ENCODE measurements at places on chromosomes 12 and 14.

- DNase-seq, result no peak
Measured at GRCh38 chr12:58105225-58106119, 164.1 kb downstream of the ATP23 start.

GRCh38 chr12:101945369-101946232 lies 68.2 kb downstream of the DRAM1 start:
- DNase-seq, result no peak

- no peak for DNase-seq
Measured at GRCh38 chr12:97306147-97306546, 156.5 kb upstream of the RMST start.

GRCh38 chr14:32197919-32198318 lies 3.9 kb upstream of the RNU6-7 start:
- no peak for DNase-seq

DNA sequence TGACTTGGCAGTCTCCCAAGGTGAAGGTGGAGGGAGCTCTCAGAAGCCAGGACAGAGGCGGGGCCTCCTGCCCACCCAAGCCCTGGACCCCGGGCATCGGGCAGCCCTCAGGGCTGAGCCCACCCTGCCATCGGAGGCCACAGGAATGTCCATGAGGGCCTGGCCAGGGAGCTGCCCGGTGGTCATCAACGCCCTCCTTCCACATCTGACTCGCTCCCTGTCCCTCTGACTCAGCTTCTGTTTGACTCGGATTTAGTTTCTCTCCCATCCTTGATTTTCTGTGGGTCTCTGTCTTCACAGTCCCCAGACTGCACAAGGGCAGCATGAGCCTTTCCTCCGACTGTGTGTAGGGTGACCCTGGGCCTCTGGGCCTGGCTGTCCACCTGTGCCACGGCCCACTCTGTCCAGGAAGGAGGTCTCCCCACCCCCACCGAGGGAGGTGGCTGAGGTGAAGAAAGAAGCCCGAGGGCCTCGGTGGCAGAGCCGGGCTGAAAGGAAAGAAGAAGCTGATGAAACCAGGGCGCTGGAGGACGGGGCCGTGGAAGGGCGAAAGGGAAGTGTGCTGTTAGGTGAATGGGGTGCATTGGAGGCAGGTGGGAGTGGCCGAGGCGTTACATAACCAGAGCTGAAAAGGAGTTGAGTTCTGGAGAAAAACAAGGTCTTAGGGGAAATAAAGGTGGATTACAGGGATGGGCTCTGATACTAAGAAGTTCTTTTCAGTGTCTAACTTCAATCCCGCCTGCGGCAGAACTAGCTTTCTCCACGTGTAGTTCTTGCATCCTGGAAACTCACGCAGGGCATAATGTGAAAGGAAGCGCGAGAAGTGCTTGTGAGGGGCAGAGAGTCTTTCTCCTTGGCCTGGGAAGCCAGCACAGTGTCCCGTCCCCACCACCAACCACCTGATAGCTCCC lies 16.7 kb upstream of the TMEM106C start:
- DNase-seq, result no peak

DNA sequence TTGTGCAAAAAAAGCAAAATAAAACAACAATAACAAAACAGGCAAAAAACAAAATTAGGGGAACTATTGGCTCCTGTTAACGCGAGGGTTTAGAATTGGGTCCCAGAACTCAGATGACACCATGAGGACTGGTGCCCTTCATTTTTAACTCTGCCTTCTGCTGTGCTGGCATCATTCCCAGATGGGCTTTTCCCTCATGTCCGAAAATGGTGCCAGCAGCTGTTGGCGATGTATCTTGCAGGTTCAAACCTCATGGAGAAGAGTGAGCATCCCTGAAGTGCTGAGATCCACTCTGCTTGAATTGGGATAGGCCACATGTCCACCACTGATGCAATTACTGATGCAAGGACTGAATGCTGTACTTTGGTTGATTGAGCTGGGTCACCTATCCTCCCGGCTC lies 61.1 kb downstream of the MYRFL start:
- no peak for DNase-seq

DNA sequence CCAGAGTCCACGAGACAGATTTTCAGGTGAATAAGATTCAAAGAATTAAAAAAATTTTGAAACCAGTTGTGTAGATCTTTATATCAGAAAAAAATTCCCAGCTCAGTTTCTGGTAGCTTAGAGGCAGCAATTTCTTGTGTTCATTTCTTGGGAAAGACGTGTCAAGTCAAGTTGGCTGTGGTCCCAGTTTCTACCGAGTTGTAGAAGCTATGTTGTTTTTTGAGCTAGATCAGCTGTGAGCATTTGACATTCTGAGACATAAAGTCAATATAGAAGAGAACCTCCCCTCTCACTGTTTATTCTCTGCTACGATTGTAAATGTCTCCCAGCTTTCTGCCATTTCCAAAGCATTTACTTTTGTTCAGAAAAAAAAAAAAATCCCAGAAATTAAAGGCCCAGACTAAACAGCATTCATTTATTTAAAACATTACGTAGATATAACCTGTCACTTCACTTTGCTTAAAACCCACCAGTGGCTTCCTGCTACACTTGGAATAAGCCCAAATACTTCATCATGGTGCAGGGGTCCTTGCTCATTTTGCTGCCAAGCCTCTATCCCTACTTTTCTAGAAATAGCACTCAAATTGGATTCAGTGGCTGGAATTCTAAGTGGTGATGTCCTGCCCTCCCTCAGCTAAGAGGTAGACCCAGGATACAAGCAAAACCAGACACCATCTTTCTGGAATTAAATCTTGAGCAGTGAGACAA lies 20.6 kb upstream of the PYGL start:
- no peak for DNase-seq

DNA sequence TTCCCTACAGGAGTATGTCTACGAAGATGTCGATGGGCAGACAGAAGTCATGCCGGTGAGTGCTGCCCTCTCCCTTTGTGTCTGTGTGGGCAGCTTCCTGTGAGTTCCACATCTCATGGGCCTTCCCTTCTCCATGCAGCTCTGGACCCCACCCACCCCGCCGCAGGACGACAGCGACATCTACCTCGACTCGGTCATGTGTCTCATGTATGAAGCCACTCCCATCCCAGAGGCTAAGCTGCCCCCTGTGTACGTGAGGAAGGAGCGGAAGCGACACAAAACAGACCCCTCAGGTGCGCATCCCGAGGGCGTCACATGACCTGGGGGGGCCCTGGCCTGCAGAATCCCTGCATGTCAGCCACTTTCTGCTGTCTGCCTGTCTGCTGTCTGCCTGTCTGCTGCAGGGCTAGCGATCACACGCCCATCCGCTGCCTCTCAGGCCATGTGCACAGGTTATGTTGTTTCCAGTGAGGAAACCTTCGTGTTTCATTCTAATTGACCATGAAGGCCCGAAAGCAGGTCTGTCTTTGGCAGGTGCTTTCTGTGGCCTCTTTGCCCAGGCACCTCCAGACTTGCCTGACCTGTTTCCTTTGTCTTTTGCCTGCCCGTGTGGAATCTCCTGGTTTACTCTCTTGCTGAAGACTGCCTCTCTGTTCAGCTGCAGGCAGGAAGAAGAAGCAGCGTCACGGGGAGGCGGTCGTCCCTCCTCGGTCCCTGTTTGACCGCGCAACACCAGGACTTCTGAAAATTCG lies 95.1 kb downstream of the EP400 start:
- DNase-seq, result no peak

DNA sequence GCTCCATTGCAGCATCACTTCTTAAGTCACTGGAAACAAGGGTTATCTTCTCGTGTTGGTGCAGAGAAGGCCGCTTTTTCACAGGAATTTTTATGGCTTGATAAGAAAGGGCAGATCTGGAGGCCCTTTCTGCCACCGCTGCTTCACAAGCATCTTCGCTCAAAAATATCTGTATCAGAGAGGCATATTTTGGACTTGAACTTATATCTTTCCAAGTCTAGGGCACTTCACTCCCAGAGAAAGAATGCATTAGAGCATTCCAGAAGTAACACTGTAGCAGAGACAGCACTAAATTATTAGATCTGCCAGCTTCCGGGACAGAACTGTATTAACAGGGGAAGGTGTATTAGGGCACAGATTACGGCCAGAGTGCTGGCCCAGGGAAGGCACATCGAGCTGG lies 151.7 kb upstream of the AMIGO2 start:
- DNase-seq, result no peak

DNA sequence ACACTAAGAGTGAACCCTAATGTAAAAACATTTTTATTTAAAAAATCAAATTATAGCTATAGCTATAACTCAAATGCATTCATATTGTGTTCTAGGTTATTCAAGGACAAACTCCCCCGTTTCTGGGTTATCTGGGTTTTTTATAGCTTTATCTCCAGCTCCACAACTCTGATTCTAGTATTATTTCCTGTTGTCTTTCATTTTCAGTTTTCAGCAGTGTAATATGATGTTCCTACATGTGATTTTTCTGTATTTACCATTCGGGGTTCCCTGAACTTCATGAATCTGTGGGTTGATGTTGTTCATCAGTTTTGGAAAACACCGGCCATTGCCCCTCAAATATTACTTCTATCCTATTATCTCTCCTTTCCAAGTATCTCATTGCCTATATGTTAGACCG lies 221.9 kb upstream of the FOXN3 start:
- no peak for DNase-seq

GRCh38 chr14:29282169-29282568 lies 515.6 kb downstream of the FOXG1 start:
- no peak for DNase-seq

DNA sequence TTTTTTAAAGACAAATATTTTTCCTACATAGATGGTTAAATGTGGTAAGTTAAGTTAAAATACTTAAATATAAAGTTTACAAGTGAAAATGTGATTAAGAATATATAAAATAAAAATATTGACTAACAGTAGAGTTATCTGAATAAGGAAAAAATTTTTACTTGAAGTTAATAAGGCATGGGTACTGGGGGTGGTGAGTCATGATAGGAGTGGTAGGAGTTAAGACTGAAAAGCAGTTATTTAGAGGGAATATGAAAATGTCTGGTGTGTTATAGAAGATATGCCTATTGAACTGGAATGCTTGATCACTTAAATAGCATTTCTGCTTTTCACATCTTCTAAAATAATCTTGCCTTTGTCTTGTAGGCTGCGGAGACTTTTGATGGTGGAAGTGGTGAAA lies 68.7 kb downstream of the CCDC91 start:
- DNase-seq, result no peak

GRCh38 chr14:39342768-39343167 lies 89.5 kb downstream of the FBXO33 start:
- DNase-seq, result no peak

DNA sequence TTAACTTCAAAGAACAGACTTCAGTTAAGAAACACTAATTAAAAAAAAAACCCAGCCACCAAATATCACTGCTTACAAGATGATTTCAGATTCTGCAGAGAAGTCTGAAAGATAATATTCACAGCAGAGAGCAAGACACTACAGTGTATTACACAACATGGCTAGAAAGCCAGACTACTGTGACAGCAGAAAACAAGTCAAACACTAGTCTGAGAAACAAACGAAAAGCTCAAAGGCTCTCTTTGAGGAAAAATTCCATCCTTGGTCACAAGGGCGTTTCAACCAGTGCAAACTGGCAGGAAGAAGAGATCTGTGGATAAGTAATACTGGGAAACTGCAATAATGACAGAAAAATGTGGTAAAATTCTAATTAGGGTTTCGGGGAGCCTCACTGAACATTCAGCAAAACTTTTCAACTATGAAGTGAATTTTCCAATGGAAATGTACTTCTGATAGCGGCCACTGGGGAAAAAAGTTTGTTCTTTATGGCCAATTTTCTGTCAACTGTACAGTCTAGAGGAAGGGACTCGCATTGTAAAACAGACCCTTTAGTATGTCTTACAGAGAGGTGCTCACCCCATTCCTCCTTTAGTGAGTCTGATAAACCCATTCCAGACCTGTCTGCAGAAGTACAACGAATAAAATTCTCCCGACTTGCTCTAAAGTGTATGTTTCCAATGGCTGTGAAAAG lies 50.4 kb downstream of the ACADS start:
- DNase-seq, result no peak

Data from stimulated activated CD4-positive, alpha-beta T cell treated with anti-CD3 and anti-CD28 coated beads, Interleukin-12 subunit alpha, Interleukin-12 subunit beta, amount 100 ng/mL, for 48 hours (primary cell).